ENCODE measurements at places on chromosomes 5 and 9.

DNA sequence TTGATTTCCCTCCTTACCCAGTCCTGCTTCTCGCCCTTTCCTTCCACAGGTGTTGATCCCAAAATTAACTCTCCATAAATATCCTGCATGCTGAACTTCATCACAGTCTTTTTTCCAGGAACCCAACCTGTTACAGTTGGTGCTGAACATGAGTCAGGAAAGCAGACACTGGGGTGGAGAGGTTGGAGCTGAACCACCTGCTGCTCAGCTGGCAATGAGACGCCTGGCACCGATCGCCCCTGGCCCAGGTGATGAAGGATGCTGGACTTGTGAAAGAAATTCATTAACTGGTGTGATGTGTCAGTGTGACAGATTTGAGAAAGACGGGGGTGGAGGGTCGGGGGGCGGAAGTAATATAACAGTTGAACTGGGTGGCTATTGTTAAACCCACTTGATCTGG lies 30.6 kb downstream of the CPLX2 start:
- no peak for DNase-seq

GRCh38 chr9:137802521-137803243 lies 74.9 kb upstream of the CACNA1B start:
- no peak for DNase-seq

DNA sequence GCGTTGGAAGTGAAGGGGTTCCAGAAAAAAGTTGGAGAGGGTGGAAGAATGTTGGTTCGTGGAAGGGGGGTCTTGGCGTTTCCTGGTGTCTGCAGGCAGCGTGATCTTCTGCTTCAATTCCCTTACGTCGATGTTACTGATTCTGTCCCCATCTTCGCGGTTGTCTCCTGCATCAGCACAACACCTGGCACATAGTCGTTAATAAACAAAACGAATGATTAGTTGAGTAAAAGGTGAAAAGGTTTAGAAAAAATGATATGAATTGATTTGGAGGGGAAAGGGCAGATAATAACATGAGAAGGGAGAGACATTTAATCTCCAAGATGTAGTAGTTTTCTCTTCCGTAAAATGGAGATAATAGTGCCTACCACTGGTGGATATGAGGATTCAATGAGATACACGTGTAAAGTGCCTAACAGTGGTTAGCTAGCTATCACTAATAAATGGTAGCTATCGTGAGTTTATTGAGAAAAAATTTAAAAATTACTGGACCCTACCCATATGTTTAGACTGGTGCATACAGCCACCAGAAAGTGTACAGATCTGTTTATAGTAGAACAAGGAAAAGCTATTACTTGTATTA lies 556 bp downstream of the MTREX start:
- DNase-seq: no peak

DNA sequence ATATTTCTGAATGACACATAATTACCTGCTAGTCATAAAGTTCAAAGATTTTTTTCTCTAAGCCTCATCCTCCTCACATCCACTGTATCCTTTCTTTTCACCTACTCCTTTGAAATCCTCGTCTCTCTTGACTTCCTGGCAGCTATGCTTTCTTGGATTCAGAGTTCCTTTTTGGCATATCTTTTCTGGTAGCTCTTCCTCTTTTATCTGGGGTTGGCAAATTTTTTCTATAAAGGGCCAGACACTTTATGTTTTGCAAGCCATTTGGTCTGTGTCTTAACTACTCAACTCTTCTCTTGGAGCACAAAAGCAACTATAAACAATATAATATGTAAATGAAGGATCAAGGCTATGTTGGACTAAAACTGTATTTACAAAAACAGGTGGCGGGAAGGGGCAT lies 197.5 kb downstream of the KIAA0825 start:
- no peak for DNase-seq

DNA sequence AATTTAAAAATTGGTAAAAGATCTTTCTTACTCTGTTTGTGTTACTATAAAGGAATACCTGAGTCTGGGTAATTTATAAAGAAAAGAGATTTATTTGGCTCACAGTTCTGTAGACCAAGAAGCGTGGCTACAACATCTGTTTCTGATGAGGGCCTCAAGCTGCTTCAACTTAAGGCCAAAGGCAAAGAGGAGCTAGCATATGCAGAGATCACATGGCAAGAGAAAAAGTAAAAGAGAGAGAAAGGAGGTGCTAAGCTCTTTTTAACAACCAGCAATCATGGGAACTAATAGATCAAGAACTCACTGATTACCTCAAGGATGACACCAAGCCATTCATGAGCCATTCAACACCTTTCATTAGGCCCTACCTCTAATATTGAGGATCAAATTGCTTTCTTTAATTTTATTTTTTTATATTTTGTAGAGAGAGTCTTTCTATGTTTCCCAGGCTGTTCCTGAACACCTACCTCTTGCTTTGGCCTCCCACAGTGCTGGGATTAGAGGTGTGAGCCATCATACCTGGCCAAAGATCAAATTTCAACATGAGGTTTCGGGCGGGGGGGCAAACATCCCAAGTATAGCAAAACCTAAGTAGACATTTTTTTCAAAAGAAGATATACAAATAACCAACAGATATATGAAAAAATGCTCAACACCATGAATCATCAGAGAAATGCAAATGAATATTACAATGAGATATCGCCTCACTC lies 16.0 kb upstream of the SHC3 start:
- no peak for DNase-seq

DNA sequence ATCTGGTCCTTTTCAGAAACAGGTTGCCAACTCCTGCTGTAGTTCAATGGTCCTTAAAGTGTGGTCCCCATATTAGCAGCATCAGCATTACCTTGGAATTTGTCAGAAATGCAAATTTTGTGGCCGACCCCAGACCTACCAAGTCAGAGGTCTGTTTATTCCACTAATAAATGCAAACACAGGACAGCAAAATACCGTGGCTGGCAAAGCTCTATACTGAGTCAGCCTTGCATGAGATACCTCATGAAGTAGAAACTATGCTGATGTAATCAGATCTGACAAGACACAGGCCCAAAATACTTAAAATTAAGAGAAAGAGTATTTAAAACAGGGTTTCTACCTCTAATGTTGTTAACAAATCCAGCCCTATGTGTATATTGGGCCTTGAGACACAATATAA lies 3.0 kb downstream of the GOLM1 start:
- DNase-seq: no peak

GRCh38 chr9:115191667-115192066 lies 73.7 kb upstream of the TNC start:
- no peak for DNase-seq

DNA sequence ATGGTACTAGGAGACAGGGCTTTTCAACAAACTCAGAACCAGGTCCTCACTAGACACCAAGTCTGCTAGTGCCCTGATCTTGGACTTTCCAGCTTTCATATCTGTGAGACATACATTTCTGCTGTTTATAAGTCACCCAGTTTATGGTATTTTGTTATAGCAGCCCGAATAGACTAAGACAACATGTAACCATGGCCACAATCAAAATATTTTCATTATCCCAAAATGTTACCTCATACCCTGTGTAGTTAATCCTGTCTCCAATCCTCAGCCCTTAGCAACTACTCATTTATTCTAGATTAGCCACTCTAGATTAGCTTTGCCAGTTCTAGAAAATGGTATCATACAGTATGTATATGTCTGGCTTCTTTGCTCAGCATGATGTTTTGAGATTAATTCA lies 6.3 kb upstream of the ATG10 start:
- DNase-seq: no peak

- no peak for DNase-seq
These were observed 9.1 kb upstream of the C1QTNF2 start for GRCh38 chr5:160379511-160379910.

Data from stimulated activated CD4-positive, alpha-beta T cell treated with anti-CD3 and anti-CD28 coated beads, Interleukin-2, amount 100 ng/mL, for 24 hours (primary cell).